ENCODE measurements at places on chromosomes 5 and 9.

DNA sequence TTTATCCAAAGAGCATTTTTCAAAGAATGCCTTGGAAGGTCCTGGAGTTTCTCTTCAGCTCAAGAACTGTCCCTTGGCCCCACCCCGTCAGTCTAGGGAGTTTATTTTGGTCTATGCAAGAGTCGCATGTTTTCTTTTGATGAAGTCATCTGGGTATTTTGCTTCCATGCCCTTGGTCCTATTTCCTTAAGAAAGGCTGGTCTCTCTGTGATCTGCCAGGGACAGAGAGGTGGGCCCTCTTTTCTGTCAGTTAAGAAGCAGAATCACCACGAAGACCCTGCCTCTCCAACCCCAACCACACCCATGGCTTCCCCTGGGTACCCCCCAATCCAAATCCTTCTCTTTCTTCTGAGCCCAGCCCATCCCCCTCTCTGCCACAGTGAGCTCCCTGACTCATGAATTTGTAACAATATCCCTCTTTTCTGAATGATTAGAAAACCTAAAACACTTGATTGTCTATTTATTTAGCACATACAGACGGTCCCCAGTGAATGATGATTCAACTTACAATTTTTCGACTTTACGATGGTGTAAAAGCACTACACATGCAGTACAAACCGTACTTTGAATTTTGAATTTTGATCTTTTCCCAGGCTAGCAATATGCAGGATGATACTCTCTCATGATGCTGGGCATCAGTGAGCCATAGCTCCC is 163.5 kb upstream of the ADRA1B start:
- no peak for DNase-seq

DNA sequence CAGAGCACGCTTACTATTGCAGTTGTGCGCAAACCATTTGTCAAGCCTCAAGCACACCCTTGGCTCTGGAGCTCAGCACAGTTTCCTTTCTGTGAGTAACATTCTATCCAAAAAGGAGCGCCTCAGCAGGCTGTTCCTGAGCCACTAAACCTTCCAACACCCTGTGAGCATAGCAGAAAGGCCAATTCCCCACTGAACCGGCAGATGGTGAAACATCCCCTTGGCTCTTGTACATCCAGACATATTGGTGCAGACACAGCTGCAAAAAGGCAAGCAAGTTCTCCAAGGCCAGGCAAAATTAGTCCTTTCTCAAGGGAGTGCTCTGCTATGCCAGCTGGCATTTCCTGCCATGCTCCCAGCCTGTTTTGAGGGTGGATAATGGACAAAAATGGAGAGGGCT is 44.1 kb upstream of the CEMIP2 start:
- no peak for DNase-seq

DNA sequence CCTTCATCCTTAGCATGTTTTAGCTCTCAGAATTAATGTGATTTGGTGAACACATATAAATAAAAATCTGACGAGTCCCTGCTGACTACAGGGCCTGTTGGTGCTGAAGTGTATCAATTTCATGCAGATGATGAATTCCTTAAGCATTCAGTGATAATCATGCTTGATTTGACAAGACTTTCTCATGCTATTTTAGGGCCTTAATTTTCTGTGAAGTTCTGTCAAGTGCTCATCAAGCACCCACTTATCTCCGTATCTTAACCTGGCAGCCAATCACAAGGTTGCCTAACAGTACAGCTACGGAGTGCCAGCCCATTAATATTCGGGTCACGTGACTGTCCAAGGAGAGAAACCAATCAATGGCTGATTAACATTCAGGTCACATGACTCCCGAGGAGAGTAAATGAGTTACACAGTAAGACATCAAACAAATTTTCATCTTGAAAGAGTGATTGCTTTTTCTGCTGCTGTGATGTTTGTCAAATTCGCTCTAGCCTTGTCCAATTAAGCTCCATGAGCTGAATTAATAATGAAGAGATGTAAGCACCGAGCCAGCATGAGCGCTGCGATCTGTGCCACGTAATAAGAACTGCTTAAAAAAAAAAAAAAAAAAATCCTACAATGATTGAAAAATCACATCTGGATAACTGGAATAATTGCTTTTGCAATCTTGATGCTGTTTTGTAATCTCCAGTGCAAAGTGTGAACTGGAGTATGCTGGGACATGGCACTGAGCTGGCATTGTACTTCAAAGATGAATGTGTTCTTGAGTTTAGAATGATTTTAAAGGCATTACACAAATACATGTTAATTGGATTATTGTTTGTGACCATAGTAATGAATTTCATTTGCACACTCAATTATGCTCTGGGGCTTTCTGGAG is 104.3 kb upstream of the SPATA31D4 start:
- DNase-seq: no peak

DNA sequence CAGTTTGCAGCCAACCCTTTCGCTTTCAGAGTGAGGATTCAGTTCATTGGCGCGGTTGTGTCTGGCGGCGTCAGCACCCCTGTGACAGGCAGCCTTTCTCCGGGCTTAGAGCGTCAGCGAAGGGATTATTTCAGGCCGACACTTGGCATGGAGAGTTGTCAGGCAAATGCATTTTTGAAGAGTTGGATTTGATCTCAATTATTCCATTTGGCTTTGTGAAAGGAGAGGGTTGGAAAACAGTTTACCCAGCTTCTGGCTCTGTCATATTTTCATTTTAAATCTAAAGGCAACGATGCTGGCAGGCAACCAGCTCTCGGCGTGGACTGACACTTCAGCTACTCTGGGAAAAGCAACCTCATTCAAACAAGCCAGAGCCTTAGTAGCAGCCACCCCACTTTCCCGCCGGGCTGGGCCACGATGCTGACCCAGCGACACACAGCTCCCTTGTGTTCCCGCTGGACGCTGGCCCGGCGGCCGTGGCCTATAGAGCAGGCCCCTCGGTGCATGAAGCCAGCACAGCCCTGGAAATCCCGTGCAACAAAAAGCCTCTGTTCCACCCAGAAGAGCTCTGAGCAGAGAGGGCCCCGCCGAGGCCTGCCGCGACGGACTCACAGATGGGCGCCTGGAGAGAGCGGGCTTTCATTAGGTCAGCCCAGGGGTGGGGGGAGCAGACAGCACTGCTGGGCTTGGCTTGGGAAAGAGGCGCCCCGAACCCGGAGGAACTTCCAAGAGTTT is 28.9 kb upstream of the LPCAT1 start:
- DNase-seq: no peak

GRCh38 chr5:50751064-50751657 is 84.7 kb downstream of the PARP8 start:
- DNase-seq: no peak

GRCh38 chr9:96501633-96502538 is 51.9 kb downstream of the HABP4 start:
- no peak for DNase-seq

GRCh38 chr9:104740621-104741020 is 6.9 kb upstream of the NIPSNAP3A start:
- DNase-seq: no peak

GRCh38 chr9:16329671-16330113 is 540.8 kb downstream of the BNC2 start:
- DNase-seq: no peak

DNA sequence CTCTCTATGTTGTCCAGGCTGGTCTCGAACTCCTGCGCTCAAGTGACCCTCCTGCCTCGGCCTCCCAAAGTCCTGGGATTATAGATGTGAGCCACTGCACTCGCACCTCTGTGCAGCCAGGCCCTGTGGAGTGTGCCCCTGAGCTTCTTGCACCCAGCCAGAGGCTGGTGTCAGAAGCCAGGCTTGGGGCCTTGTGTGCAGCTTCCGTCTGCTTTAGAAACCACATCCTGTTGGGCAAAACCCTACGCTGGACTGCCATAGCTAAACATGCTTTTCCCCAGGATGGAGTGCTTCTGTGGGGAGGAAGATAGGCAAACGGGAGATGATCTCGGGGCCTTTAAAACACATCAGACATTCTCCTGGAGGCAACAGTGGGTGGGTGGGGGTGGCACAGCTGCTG is 40.1 kb downstream of the PRRT1B start:
- peak; percentile 23 for DNase-seq
